ENCODE measurements at places on chromosomes 12 and 14. TPM values are rescaled to one million over a fixed set of nuclear protein-coding genes. Genes with fewer than 3 reads are reported as not detected.

The NPFF gene
- not detected for total RNA-seq

GRCh38 chr14:100836941-100837804 lies 11.3 kb downstream of the MEG3 start:
- DNase-seq: no peak

- DNase-seq: no peak
Observed at GRCh38 chr12:55060470-55060869, 40.7 kb downstream of the NEUROD4 start.

GRCh38 chr12:119024356-119024755 lies 43.0 kb downstream of the SRRM4 start:
- DNase-seq: no peak

DNA sequence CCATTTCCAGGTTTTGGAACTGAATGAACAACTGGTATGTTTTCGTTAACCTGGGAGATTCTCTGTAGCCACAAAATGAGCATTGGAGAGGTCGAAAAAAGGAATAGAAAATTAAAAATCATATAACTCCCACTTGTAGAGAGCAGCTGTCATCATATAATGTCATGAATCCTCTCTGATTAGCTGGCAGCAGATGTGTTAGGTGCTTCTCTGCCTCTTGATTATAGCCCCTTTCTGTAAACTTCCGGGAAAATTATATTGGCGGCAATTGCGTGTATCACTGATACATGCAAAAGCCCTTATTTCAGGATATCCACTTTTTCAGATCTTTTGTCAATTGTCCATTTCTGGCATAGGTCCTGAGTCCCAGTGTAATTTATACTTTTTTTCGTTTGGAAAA lies 31.7 kb downstream of the FGD4 start:
- DNase-seq: no peak

- DNase-seq: no peak
Observed at GRCh38 chr14:22769369-22769768, 2.9 kb downstream of the OXA1L start.

DNA sequence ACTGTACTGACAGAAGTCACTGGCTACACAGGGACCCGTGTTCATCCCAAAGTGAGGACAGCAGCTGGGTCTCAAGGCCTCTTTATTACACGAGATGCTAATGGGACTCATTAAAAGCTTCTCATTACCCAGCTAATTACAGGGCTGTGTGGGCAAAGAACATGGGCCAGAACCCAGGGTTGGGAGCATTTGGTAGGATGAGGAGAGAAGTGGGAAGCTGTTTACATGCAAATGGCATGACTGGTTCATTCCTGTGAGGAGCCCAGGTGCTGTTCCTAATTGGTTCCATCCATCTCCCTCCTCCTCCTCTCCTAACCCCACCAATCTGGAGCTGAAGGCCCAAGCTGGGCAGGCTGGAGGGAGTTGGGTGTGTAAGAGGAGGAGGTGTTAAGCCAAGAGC lies 8.9 kb upstream of the TAC3 start:
- DNase-seq: no peak

GRCh38 chr14:102215071-102215470 lies 75.4 kb downstream of the WDR20 start:
- no peak for DNase-seq

DNA sequence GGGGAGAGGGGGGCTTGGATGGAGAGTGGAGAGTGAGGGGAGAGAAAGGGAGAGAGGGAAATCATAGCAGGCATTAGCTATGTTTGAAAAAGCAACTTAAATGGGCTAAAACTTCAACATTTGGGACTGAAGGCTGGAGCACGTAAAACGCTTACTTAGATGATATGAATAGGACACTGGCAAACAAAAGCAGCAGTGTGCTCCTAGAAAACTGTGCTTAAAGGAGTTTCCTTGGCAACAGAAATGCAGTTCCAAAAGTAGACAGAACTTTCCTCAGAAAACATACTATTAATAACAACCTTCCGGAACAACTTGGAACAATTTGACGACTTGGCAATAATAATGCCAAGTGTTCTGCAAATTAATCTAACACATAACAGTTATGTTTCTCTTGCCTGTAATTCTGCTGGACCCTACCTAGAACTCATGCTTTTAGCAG lies 235.5 kb upstream of the NPAS3 start:
- no peak for DNase-seq

DNA sequence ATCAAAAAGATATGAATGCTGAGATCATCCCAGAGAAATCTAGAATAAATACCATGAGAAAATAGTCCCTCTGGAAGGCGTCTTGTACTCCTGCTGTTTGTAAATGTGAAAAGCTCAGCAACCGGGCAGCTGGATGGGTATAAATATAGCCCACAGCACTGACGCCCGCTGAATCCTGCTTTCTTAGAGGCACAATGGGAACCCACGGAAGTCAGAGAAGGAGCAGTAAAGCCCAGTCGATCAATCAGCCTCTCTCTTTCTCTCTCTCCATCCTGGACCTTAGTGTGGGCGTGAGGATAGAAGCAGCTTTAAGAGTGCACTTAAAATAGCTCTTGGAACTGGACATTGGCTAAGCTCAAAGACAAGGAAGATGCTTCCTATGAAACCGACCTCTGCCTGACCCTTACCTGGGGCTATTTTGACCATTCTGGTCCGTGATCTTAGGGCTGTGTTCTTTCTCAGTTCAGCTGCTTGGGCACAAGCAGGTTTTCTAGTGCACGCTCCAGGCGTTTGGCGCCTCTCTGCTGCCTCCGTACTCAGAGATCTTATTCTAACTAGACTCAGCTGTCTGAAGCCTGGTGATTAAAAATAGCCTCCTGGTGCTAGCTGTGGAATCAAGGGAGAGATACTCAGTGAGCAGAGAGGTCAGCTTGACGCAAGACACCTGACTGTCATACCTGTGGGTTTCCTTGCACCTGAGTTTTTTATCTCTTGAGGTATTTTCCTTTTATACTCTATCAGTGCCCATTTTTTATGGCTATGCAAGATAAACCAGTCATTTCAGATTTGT lies 144.6 kb downstream of the ETV6 start:
- no peak for DNase-seq

DNA sequence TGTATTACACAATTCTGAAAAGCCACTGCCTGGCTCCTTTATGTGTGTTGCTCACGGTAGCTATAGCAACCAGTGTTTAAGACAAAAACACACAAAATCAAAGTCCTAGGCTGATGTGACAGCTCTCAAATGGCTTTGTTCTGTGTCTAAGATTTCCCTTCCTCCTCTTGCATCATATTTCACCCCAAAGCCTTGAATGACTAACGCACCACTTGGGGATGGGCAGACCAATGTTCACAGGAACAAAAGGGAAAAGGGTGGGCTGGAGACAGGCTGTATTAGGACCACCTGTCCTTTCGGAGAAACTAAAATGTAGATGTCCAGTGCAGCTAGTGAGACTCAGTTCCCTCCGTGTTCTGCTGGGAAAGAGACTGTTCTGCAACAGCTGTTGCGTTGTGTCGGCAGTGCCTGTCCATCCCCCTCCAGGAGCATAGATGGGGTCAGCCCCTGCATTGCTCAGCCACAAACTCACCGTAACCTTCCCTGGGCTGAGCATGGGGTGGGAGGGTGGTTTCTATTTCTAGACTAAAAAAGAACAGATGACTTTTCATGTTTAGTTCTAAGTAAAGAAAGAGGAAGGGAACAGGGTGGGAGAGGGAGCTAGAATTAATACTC lies 26.8 kb upstream of the DAAM1 start:
- peak; percentile 16 for DNase-seq

The ADGRD1 gene
- total RNA-seq: 0.26 TPM

DNA sequence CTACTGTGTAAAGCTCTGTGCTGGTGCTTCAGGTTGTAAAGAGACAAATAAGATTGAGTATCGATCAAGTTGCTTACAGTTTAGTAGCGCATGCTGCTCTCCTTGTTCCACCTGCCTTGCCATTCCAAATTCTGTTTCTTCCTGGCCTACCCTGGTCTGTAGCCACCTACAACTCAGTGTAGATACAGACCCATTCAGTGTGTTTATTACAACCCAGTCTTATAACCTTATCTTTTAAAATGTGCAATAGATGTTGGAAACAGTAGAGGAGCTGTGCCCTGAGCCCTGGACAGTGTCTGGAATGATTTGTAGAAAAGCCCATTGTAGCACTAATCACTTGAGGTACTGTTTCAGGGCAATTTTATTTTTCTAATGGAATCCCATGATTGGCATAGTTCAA lies 68.5 kb downstream of the DIP2B start:
- DNase-seq: no peak

GRCh38 chr14:96666088-96666487 lies 131.1 kb upstream of the VRK1 start:
- DNase-seq: no peak

DNA sequence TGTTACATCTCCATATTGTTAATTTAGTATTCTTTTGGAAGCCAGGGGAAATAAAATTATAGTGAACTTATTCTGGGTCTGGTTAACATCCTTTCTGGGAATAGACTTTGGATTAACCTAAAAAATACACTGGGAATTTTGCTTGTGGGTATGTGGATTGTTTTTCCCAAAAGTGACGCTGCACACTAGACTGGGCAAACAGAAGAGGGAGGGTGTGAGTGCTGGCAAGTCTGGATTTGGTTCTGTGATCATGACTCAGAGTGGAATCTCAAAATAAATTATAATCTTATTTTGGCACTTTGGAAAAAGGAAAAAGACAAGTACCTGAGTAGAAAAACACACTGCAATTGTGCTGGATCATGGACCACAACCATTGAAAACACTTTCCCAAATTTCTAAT lies 15.2 kb upstream of the LUM start:
- DNase-seq: no peak

The KRT83 gene
- not detected for total RNA-seq

GRCh38 chr12:28367326-28367725 lies 177.1 kb downstream of the CCDC91 start:
- DNase-seq: no peak

The RERG gene
- total RNA-seq: not detected

The ARMH4 gene
- total RNA-seq: 1.4 TPM

DNA sequence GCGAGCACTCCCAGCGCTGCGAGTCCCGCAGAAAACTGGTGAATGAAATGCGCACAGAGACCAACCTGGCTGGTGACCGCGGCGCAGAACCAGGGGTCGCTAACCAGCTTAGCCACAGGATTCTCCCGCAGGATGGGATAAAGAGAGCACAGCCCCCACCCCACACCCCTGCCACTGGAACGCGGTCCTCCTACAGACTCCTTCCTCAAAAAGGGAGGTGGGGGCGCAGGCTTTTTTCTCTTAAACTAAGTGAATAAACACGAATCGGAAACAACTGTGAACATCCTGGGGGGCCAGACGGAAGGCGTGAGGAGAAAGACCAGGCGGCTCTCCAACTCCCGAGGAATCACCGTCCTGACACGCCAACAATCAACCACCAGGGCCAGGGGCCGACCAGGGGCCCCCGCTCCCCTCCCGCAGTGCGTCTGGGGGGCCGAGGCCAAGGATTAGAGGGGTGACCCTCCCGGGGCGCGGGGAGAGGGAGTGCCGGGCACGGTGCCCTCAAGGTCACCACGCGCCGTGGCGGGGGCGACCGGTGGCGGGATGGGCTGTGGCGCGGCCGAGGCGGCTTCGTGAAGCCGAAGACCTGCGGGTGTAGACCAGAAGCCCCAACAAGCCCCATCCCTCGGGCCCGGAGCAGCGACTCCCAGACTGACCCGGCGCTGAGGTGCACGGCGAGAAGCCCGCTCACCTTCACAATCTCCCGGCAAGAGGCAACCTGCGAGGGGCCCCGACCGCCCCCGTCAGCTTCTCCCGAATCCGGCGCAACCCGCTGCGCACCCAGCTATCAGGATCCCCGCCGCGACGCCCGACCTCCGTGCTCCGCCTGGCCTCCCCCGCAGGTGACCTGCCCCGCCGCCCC lies 704 bp downstream of the ATP2B1 start:
- DNase-seq: peak; percentile 24

- no peak for DNase-seq
Observed at GRCh38 chr14:41824441-41824840, 217.8 kb downstream of the LRFN5 start.

- DNase-seq: no peak
Observed at GRCh38 chr12:78645956-78646355, 218.6 kb upstream of the SYT1 start.

The LMO3 gene
- not detected for total RNA-seq

The IL31 gene
- not detected for total RNA-seq

DNA sequence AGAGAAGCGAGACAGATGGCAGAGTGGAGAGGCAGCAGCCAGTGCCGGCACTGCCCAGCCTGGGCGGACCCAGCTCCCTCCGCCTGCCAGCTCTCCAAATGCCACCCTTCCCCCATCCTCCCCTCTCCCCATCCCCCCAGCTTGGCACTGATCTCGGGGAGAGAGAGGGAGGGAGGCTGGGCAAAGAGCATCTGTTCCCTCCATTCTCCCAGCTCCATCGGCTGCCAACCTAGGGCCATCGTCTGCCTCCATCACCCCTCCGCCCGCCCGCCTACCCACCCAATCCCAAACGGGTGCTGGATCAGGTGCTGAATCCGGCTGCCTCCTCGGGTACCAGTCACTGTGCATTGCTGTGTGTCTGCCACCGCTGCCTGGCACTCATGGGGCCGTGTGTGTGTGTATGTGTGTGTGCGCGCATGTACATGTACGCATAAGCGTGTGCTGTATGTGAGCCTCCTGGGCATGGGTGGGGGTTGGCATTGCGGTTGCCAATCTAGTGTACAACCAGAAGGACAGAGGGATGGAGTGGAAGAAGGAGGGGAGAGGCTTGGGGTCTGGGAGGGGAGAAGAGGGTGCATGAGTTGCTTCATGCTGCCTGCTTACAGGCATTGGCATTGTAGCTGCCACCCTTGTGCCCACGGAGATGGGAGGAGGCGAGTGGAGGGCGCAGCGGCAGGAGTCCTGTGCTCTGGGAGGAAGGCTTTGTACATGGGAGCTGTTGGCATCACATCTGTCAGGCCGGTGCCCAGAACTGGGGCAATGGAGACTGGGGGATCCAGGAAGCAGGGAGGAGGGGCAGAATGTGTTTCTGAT lies 38.4 kb downstream of the ZFHX2 start:
- no peak for DNase-seq

The VWF gene
- 467 TPM for total RNA-seq

- DNase-seq: no peak
Observed at GRCh38 chr12:40691913-40692764, at the start of gene CNTN1. CNTN1 (plus strand) TSS chr12:40692439.

DNA sequence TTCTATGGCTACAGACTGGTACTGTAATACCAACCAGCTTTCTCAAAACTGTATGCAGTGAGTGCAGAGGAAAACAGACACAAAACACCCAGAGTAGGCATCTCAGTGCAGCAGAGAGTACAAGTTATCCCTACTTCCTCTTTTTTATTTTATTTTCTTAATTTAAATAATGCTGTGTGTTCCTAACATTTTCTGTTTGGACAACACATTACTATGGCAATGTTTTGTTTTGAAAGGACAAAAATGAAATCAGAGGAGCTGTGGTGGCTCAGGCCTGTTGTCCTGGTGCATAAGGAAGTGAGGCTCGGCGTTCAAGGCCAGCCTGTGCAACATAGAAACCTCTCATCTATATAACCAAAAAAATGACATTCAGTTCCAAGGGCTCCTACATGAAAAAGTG lies 33.7 kb upstream of the SELPLG start:
- DNase-seq: no peak

DNA sequence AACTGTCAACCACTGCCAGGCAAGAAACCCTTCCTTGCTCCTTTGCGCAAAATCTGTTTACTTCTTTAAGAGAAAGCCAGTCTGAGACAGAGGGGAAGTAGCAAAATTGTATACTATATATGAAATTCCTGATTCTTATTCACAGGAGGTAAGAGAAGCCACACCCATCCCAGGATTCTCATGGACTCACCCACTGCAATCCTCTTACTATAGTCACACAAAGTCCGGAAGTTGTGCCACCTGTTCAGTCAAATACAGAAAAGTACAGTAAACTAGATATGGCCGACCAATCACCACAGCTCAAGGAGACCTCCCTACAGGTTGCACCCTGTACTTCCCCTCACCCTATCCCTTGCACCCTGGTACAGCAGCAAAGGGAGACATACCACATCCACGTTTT lies 2.9 kb downstream of the PRMT5 start:
- DNase-seq: no peak

All from dermis microvascular lymphatic vessel endothelial cell (primary cell).